ENCODE measurements at places on chromosomes 7 and 10.

- DNase-seq, result no peak
Observed at GRCh38 chr10:17576768-17577167, 40.4 kb downstream of the HACD1 start.

GRCh38 chr7:3591944-3592343 is 290.9 kb downstream of the SDK1 start:
- DNase-seq, result no peak

- DNase-seq, result no peak
Observed at GRCh38 chr10:37831495-37832333, 25.7 kb downstream of the ZNF248 start.

GRCh38 chr7:121313793-121314676 is 14.8 kb upstream of the WNT16 start:
- no peak for DNase-seq

DNA sequence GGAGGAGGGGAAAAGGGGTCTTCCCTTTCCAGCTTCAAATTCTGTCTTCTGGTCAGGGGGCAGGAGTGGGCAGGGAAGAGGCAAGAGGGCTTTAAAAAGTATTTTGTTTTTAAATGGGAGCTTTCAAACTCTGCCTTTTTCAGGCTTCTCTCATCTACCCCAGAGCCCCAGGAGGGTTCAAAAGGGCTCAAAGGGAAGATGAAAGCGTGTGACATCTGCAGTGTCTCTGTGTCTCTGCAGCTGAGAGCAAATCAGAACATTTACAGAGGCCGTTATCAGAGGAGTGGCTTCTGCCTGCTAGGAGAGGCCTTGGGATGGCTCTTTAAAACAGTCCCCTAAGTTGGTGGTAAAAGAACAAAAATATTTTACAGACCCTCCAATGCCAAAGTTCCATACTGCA is 30.3 kb downstream of the TRIM8 start:
- peak; percentile 49 for DNase-seq

DNA sequence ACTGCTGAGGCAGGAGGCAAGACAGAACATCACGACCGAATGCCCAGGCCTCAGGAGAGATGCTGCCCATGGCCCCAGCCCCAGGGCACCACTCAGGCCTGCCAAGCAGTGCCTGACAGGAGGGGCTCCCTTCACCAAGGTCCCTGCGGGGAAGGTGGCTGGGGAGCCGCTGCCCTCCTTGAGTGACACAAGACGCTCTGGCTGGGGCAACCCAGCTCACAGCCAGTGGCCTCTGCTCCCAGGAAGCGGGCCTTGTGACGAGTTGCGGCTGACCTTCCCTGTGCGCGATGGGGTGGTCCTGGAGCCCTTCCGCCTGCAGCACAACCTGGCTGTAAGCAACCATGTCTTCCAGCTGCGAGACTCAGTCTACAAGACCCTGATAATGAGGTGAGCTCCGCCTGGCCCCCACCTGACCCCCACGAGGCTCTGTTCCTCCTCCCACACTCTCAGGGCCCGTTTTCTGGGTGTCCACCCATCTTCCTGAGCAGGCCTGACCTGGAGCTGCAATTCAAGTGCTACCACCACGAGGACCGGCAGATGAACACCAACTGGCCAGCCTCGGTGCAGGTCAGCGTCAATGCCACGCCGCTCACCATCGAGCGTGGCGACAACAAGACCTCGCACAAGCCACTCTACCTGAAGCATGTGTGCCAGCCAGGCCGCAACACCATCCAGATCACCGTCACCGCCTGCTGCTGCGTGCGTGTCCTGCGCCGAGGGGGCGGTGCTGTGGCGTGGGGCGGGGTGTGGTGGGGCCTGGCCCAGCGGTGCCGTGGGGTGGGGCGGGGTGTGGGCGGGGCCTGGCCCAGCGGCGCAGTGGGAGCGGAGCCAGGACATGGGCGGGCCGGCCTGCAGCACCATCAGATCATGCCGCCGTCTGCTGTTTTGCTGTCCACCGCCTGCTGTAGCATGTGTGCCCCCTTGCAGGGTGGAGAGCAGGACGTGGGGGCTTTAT is 12.8 kb downstream of the ZMIZ2 start:
- DNase-seq, result no peak

- no peak for DNase-seq
Observed at GRCh38 chr7:100892364-100893317, 3.0 kb downstream of the ACHE start.

GRCh38 chr10:111656066-111656465 is 527.5 kb downstream of the GPAM start:
- no peak for DNase-seq
